ENCODE measurements at places on chromosomes 6 and 20.

- no peak for DNase-seq
Measured at GRCh38 chr6:170148709-170149470, 142.0 kb downstream of the DLL1 start.

DNA sequence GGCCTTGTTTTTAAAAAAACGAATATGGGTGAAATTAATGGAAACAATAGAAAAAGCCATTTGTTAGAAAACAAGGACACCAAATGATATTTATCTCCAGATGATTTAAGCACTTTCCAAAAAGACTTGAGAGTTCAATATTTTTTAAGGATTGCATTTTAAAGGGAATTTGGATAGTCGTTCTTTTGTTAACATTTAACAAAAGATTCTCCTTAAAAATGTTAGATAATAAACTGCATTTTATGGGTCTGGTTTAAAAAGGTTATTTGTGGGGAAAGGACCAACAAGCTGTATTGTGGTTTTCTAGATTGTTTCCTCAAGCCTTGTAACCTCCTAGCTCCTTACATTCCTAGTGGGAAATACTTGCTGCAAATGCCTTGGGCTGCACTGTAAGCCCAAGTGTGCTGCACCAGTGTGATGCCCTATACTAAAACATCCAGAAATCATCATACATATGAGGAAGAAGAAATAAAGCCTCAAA lies 1.5 kb upstream of the PHIP start:
- DNase-seq: no peak

- no peak for DNase-seq
Measured at GRCh38 chr6:160781298-160781697, 79.3 kb downstream of the PLG start.

DNA sequence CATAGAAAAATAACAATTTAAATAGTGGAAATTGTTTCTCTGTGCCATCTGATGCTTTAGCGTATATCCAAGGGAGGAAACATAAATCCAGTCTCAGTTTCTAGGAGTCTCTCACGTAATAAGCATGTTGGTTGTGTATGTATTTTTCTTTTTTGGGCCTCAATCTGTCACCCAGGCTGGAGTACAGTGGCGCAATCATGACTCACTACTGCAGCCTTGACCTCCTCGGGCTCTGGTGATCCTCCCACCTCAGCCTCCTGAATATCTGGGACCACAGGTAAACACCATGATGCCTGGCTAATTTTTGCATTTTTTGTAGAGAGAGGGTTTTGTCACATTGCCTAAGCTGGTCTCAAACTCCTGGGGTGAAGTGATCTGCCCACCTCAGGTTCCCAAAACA lies 78.6 kb upstream of the PLN start:
- no peak for DNase-seq

GRCh38 chr6:39964530-39964929 lies 30.3 kb upstream of the MOCS1 start:
- DNase-seq: no peak

- DNase-seq: no peak
Measured at GRCh38 chr6:111757342-111757741, 115.9 kb downstream of the FYN start.

DNA sequence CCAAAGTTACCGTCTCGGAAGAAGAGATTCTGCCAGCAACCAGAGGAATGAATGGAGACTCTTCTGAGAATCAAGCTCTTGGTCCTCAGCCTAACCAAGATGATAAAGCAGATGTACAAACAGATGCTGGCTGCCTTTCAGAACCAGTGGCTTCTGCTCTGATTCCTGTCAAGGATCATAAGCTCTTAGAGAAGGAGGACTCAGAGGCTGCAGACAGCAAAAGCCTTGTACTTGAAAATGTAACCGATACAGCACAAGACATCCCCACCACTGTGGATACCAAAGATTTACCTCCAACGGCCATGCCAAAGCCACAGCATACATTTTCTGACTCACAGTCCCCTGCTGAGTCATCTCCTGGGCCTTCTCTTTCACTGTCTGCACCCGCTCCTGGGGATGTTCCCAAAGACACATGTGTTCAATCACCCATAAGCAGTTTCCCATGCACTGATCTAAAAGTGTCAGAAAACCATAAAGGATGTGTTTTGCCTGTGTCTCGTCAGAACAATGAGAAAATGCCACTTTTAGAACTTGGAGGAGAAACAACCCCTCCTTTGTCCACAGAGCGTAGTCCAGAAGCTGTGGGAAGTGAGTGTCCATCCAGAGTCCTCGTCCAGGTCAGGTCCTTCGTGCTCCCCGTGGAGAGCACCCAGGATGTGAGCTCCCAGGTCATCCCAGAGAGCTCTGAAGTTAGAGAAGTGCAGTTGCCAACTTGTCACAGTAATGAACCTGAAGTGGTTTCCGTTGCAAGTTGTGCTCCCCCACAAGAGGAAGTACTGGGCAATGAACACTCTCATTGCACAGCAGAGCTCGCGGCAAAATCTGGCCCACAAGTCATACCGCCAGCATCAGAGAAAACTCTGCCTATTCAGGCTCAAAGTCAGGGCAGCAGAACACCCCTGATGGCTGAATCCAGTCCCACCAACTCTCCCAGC lies 109.6 kb downstream of the RTN4IP1 start:
- DNase-seq: peak; percentile 81

DNA sequence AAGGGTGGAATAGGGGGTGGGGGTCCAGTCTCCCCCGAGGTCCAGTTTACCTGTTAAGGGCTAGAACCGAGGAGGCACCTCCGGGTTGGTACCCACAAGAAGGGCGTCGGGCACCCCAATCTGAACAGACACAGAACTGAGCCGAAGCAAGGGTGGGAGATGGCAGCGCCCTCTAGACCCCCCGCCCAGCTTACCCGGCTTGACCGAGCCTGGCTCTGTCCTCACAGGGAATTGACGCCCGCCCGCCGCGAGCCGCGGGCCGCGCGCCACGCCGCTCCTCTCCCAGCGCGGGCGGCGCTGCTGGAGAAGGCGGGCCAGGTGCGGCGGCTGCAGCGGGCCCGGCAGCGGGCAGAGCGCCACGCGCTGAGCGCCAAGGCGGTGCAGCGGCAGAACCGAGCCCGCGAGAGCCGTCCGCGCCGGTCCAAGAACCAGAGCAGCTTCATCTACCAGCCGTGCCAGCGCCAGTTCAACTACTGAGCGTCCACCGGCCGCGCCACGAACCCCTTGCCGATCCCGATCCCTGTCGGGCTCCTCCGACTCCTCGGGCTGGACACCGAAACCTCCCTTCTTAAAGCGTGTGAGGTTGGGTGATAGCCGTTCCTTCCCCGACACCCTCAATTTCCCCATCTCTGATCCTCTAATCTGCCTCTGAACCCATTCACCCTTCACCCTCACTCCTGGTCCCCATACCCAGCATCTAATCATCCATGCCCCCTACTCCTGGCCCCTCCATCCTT lies 5.9 kb downstream of the TP53INP2 start:
- DNase-seq: peak; percentile 53

DNA sequence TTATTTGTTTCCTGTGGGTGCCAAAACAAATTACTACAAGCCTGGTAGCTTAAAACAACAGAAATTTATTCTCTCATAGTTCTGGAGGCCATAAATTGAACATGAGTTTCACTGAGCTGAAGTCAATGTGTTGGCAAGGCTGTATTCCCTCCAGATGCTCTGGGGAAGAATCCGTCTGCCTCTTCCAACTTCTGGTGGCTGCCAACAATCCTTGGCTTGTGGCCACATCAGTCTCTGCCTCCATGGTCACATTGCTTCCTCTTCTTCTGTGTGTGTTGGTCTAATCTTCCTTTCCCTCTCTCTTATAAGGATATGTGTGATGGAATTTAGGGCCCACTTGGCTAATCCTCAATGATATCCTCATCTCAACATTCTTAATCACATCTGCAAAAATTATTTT lies 92.8 kb upstream of the EPB41L1 start:
- DNase-seq: no peak

GRCh38 chr6:52975580-52975979 lies 19.5 kb downstream of the GSTA4 start:
- DNase-seq: no peak

GRCh38 chr6:111642463-111643158 lies 36.9 kb upstream of the TRAF3IP2 start:
- DNase-seq: peak; percentile 26

DNA sequence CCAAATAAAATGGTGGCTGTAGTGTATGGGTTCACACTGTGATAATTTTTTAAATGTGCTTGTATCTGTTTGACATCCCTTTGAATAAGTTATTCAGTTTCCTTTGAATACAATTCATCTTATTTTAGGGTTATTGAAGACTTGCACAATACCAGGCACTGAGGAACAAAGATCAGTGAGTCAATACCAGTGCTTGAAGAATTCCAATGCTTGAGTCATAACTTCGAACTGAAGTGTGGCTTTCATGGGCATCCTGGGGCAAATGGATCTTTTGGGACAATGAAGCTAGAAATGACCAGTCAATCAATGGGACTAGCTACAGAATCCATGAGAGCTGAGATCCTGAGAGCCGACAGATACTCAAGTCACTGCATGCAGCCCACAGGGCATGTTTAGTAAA lies 349.9 kb upstream of the FLRT3 start:
- DNase-seq: no peak

DNA sequence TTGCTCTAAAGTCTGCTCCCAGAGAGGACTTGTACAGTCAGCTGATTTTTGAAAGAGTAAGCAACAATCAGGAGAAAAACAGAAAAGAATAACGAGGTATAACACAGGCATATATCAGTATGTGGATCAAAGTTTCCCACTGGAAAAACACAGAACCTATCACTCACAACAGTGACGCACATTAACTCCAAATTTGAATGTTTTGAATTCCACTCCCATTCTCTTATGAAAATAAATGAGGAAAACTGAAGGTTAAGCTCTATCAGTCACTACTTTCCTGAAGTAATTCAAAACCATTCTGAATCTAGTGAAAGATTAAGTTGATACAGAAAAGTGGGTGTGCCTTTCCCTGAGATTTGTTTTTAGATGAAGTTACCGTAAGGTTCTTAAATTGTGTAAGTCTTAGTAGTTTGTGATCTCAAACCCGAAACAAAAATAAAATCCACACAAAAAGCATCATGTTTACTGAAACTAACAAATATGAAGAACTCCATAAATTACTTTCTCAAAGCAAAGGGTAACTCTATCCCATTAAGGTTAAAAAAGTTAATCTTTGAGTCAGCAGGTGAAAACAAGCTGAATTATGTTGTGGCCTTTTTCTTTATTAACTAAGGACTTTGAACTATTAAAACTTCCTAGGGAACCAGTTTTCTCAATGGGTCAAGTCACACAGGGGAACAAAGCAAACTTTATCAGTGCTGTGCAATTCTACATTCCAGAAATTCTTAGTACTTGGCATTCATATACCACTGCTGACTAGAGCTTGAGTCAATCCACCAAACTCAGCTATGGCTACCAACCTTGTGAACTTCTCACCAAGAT lies 115.7 kb downstream of the OGFRL1 start:
- DNase-seq: no peak

- no peak for DNase-seq
Measured at GRCh38 chr6:127917766-127918165, 16.9 kb upstream of the THEMIS start.

DNA sequence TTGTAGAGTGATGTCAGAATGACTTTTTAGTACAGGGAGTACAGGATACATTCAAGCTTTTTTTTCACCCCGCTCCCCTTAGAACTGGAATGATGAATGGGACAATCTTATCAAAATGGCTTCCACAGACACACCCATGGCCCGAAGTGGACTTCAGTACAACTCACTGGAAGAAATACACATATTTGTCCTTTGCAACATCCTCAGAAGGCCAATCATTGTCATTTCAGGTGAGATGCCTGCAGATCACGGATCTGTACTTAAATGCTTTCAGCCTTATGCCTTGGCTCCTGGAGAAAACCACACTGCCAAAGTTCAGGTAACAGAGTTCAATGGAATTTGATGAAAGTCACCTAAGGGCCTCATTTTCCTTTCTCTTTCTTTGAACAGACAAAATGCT lies 8.5 kb downstream of the TNFAIP3 start:
- no peak for DNase-seq

DNA sequence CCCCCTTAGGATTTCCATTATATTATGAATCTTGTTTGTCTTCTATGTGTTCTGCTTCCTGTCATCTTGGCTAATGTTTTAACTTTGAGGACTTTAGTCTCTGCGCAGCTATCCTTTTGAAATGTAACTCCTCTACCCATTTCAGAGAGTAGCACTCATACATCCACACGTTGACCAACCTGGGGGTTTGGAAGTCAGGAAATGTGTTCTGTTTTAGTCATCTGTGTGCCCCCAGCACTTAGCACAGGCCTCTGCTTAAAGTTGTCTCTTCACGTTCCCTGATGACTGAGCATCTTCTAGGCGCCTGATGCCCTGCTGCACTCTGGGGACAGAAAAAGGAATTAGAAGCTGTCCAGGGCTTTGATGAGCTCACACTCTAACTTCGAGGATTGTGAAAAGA lies 47.9 kb downstream of the HMGN3 start:
- no peak for DNase-seq

GRCh38 chr6:142400495-142400894 lies 98.7 kb downstream of the ADGRG6 start:
- DNase-seq: no peak

- DNase-seq: no peak
Measured at GRCh38 chr20:63000958-63001357, 5.8 kb downstream of the BHLHE23 start.

DNA sequence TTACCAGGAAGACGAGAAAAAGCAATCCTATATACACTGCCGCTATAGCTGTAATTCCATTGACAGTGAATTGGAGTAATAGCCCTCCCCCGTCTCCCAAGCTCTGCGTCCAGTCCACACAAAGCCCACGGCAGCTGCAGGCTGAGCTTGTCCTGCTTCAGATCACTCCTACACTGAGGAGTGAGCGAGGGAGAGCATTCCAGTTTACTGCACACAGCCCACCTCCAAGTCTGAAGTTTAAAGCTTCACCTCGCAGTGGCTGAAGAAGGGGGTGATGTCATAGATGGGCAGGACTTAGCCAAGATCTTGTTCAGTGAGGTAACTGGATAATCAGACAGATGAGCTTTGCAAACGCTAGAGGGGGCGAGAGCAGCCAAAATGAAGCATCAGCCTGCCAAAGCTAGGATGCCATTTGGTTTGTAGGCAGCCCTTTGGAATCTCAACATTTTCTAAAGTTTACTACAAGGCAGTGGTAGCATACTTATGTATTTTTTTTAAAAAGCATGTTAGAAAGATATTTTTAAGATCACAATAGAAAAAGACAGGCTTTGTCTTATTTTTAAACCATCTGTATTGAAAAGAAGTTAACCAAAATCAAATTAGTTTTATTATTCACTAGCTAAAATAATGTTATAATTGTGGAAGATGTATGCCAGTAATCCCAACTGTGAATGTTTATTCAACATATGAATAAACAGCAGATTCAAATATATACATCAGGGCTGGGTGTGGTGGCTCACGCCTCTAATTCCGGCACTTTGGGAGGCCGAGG lies at the start of gene FLRT3:
FLRT3 (minus strand) TSS at position 213 of the 772 bp plus-strand sequence. CDS start 10,106 bp downstream, outside the sequence.
- peak; percentile 2 for DNase-seq

GRCh38 chr6:112833581-112834131 lies 486.5 kb downstream of the RFPL4B start:
- no peak for DNase-seq

- no peak for DNase-seq
Measured at GRCh38 chr6:72635636-72636035, 13.8 kb downstream of the KCNQ5 start.

GRCh38 chr6:25954756-25955155 lies 7.8 kb upstream of the TRIM38 start:
- no peak for DNase-seq

GRCh38 chr6:166728884-166729530 lies 102.0 kb upstream of the RPS6KA2 start:
- DNase-seq: no peak

GRCh38 chr20:34558320-34559218 lies at the start of gene MAP1LC3A:
TSS of gene MAP1LC3A (plus strand) at chr20:34558718. CDS start at chr20:34558869, 151 bp downstream.
- peak; percentile 89 for DNase-seq
